NCI-H526 treated with DMSO at 0.1 percent for 48 hours (cell line): ENCODE measurements at places on chromosomes 6 and 20.

GRCh38 chr6:111183702-111184517 lies 96.6 kb downstream of the SLC16A10 start:
- DNase-seq, result no peak

DNA sequence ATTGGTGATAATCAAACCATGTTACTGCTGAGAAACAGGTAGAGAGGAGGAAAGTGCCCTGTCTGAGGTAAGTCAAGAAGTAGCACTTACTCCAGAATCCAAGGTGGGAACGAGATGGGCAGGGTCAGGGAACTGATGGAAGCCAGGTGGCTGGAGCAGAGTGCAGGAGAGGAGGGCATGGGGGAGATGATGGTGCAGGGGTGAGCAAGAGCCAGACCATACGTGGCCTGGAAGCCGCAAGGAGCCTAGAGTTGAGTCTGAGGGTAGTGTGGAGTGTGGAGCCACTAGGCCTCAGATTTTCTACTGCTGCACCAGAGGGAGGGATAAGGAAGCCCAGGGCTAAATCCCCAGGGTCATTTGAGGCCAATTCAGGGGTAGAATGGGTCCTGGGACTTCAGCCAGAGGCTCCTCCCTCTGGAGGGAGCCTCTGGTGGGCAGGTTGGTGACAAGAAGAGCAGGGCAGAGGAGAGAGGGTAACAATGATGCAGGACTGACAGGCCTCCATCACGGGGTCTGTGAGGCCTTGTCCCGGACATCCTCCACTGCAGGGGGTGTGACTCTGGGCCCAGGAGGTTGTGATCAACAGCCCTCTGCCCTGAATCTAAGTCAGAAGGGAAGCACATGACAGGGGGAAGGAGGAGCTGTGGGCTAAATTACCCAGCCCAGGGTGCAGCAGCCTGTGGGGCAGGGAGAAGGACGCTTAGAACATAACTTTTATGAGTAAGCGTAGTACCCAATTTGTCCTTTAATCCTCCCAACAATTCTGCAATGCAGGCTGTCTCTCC lies 28.7 kb downstream of the COX4I2 start:
- DNase-seq, result no peak

GRCh38 chr20:42792052-42792451 lies 397.7 kb downstream of the PTPRT start:
- no peak for DNase-seq

DNA sequence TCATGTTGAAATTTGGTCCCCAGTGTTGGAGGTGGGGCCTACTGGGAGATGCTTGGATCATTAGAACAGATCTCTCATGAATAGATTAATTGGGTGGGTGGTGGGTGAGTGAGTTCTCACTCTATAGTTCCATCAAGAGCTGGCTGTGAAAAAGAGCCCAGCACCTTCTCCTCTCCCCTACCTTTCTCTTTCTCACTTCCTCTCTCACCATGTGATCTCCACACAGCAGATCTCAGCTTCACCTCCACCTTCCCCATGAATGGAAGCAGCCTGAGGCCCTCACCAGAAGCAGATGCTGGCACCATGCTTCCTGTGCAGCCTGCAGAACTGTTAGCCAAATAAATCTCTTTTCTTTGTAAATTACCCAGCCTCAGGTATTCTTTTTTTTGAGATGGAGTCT lies 12.9 kb upstream of the GMNN start:
- DNase-seq, result no peak

DNA sequence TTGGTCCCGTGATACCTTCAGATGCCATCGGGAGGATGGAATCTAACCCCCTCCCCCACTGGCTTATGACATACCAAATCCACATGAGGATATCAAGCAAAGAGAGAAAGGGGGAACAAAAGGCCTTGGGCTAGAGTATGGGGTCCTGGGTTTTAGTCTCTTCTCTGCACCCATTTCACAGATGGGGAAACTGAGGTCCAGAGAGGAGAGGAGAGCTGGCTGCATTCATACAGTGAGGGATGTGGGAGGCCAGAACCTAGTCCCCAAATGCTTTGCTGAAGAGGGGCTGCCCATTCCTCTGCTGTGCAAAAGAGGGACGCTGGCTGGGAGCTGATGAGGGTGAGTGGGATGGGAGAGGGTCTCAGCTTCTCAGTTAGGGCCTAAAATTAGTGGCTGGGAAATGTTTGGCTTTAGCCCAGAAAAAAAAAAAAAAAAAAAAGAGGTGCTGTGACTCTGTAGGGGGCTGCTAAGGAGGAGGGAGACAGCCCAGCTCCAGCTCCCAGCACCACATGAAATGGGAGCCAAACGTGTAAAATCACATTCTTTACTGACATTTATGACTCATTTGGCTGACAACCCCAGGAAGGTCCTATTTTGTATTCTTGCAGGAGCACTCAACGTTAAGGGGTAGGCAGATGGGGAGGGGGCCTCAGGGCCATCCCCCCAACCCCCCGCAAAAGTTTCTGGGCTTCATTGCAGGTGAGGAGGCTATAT lies 11.9 kb downstream of the XKR7 start:
- no peak for DNase-seq

GRCh38 chr20:19875376-19876221 lies 117.5 kb downstream of the RIN2 start:
- no peak for DNase-seq

DNA sequence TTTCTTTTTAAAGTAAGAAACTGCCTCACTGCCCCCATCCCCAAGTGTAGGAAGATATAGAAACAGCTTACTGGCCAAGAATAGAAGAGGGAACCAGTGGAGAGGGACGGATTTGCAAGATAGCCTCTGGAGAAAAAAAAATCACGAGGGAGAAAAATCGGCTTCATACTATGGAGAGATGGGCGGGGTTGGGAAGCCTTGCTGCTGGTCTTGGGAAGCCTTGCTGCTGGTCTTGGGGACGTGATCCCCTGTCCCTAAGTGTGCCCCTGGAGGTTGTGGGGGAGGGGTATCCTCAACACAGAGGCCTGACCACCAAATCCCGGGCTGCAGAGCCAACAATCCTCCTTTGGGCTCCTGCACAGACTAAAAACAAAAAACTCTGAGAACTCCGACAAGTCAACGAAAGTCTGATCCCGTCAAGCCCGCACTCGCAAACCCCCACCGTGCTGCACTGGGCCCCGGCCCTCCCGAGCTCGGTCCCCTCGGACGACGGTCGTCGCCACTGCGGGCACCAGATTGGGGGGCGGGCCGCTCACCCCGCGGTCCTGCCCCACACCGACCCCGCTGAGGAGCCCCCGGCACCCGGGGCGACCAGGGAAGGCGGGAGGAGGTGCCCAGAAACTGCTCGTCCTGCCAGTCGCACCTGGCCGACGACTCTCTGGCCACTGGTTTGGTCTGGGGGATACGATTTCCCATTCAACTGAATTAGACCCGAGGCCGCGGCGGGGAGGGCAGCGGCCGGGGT lies 750 bp downstream of the MAP7 start:
- DNase-seq, result peak; percentile 37

- DNase-seq, result no peak
Observed at GRCh38 chr20:6026051-6026450, 27.8 kb downstream of the LRRN4 start.

GRCh38 chr6:52590152-52590891 lies 13.5 kb upstream of the TRAM2 start:
- no peak for DNase-seq

GRCh38 chr6:125952764-125953501 lies 3.6 kb upstream of the HINT3 start:
- no peak for DNase-seq

- DNase-seq, result no peak
Observed at GRCh38 chr6:31479151-31479932, 18.6 kb upstream of the MICB start.

GRCh38 chr6:693723-694009 lies 727 bp upstream of the EXOC2 start:
- DNase-seq, result no peak

DNA sequence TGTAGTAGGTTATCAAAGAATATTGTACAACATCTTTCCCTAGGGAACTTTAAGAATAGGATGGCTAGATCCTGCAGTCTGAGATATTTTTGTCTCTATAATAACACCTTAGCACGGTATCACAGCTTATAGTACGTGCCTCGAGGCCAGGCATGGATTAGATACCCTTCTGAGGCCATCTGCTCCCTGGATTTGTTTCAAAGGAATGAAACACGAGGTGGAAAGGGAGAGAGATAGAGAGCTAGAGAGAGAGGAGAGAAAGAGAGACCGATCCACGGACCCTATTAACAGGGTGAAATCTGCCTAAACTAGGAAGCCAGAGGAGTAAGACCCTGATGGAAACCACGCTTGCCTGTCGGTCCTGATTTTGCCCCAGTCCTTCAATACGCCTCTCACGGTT lies 92.5 kb downstream of the CD83 start:
- no peak for DNase-seq

GRCh38 chr6:114747995-114748625 lies 405.3 kb upstream of the HS3ST5 start:
- DNase-seq, result no peak

DNA sequence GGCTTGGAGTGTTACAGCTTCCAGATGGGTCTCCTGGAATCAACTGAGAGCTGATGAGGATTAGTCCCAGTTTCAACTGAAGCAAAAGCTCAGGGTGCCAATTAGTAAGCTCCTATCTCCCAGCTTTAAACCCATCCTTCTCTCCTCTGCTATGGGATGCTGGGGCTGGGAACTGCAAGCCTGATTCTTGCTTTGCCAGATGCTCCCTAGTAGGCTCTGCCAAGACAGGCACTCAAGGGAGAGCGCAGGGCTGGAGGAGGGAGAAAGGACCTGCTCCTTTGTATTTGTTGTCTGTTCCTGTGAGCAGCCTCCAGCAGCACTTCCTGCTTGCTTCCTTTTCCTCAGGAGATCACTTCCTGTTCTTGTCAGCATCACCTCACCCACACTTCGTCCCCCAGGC lies 309.7 kb downstream of the KIF16B start:
- no peak for DNase-seq

- no peak for DNase-seq
Observed at GRCh38 chr6:158834675-158835385, 15.7 kb upstream of the EZR start.

DNA sequence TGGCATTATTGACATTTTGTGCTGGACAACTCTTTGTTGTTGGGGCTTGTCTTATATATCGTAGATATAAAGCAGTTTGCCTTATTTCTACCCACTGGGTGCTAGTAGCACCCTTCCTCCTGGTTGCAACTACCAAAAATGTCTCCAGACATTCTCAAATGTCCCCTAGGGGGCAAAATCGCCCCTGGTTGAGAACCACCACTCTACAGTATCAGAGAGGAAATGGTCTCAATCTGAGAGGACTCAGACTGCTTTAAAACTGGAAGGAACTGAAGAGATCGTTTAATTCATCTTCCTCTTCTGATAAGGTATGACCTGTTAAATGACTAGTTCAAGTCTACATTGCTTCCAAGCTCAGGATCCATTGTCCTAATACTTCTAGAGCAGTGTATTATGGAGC lies 14.9 kb downstream of the SH3BGRL2 start:
- no peak for DNase-seq

DNA sequence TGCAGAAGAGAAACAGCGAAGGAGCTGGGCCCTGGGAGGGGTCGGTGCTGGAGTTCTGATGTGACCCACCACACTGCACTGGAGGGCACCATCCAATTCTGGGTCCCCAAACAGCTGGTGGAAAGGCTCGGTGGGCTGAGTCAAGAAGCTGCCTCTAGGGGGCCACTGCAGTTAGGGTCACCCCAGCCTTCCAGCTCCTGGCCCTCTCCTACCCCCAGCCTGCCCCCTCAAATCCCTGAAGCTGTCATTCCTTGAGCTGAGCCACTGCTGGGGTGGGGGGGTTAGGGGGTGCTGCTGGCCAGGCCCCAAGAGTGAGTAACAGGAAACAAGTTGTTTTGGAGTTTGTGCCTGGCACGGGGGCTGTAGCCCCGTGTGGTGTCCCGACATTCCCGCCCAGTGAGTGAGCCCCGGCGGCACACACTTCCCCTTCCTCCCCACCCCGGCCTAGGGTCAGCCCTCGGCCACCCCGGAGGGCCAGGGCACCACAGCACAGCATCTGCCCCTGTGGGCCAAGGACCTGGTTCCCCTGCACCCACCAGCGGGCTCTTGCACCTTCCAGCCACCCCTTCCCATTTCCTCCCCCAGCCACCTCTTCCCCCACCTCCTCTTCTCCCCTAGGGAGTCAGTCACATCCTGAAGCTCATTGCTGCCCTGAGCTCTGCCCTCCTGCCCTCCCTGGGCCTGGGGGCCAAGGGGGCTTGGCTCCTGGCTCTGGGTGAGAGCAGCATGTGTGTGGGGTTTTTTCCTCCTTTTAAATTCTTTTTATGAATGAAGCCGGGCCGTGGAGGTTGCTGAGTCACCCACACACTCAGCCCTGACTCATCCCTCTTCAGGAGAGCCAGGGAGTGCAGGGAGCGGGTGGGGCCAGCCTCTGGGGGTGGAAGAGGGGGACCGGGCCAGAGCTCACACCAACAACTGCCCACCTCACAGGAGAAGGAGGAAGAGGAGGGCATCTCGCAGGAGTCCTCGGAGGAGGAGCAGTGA lies 4.6 kb downstream of the SMIM29 start:
- DNase-seq, result no peak

GRCh38 chr6:91694016-91694654 lies 1107.3 kb upstream of the MAP3K7 start:
- DNase-seq, result no peak

GRCh38 chr20:54570561-54570960 lies 95.2 kb downstream of the DOK5 start:
- DNase-seq, result no peak

- DNase-seq, result peak; percentile 39
Observed at GRCh38 chr6:96899019-96899418, 1.3 kb upstream of the NDUFAF4 start.

- DNase-seq, result no peak
Observed at GRCh38 chr6:13027207-13027606, 301.1 kb downstream of the TBC1D7 start.

DNA sequence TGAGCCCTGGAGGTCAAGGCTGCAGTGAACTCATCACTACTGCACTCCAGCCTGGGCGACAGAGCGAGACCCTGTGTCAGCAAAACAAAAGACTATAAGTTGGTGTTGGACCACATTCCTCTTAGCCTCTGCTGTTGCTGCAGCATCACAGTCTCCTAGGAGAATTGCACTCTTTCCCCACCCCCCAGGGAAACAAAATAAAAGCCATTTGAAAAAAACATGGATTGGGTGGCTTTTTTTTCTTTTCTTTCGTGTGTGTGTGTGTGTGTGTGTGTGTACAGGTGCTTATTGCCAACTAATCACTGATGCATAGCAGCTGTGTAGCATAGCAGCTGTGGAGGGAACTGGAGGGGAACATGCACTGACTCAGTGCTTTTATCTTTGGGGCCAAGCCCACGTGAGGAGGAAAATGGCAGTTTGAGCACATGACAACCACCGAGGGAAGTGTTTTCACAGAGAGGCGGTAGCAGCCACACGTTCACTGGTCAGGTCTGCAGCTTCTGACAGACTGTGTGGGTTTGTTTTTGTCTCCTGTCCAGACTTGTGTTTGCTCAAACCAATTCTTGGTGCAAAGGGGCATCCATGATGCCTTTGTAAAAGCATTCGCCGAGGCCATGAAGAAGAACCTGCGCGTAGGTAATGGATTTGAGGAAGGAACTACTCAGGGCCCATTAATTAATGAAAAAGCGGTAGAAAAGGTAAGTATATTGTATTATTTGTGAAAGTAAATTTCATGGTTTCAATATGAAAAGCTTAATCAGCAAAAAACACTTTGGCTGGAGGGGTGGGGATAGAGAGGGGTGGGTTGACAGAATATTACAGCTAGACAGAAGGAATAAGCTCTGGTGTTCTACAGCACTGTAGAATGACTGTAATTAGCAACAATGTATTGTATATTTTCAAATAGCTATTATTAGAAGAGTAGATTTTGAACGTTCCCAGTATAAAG lies 27.7 kb downstream of the ALDH5A1 start:
- DNase-seq, result peak; percentile 6
